ENCODE measurements at places on chromosomes 12 and 14. TPM values are rescaled to one million over a fixed set of nuclear protein-coding genes. Genes with fewer than 3 reads are reported as not detected.

Gene FOXG1
- under 0.01 TPM for total RNA-seq

Gene DTX1
- total RNA-seq: 2.2 TPM

DNA sequence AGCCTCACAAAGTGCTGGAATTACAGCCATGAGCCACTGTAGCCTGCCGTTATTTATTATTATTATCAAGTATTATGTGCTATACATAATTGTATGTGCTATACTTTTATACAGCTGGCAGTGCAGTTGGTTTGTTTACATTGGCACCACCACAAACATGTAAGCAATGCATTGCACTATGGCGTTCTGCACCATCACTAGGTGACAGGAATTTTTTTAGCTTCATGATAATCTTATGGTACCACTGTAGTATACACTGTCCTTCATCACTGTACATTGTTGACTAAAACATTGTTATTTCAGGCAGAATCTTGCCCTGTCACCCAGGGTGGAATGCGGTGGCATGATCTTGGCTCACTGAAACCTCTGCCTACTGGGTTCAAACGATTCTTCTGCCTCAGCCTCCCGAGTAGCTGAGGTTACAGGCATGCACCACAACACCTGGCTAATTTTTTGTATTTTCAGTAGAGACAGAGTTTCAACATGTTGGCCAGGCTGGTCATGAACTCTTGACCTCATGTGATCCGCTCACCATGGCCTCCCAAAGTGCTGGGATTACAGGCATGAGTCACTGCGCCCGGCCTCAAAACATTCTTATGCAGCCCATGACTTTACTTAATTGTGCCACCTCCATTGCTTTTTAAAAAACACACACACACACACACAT lies 17.1 kb downstream of the MRPL42 start:
- H3K36me3 ChIP-seq: peaks cover 46% of the 10 kb centered on the region
- H3K4me1 ChIP-seq: no peaks in the 10 kb centered on the region
- H3K4me3 ChIP-seq: no peak overlapping the region
- no peak overlapping the region for H3K27ac ChIP-seq
- H3K27me3 ChIP-seq: no peaks in the 10 kb centered on the region

GRCh38 chr14:34238610-34239009 lies 223.4 kb downstream of the SPTSSA start:
- H3K36me3 ChIP-seq: no peaks in the 10 kb centered on the region
- peaks cover 18% of the 10 kb centered on the region for H3K4me1 ChIP-seq
- no peaks in the 10 kb centered on the region for H3K27me3 ChIP-seq
- H3K4me3 ChIP-seq: no peak overlapping the region

- H3K4me1 ChIP-seq: peaks cover 15% of the 10 kb centered on the region
- H3K36me3 ChIP-seq: no peaks in the 10 kb centered on the region
- no peaks in the 10 kb centered on the region for H3K27me3 ChIP-seq
- H3K27ac ChIP-seq: no peak within 1 kb of the TSS
Observed at GRCh38 chr12:121669521-121669900, at the start of gene MORN3. Gene MORN3 (minus strand): TSS chr12:121669654. CDS start chr12:121669483, 171 bp downstream.

Data from muscle of leg (tissue), 16 donors.